ENCODE measurements at places on chromosomes 6 and 20.
A peak's percentile ranks its signal among the peaks of the same experiment; 100 is the strongest.

DNA sequence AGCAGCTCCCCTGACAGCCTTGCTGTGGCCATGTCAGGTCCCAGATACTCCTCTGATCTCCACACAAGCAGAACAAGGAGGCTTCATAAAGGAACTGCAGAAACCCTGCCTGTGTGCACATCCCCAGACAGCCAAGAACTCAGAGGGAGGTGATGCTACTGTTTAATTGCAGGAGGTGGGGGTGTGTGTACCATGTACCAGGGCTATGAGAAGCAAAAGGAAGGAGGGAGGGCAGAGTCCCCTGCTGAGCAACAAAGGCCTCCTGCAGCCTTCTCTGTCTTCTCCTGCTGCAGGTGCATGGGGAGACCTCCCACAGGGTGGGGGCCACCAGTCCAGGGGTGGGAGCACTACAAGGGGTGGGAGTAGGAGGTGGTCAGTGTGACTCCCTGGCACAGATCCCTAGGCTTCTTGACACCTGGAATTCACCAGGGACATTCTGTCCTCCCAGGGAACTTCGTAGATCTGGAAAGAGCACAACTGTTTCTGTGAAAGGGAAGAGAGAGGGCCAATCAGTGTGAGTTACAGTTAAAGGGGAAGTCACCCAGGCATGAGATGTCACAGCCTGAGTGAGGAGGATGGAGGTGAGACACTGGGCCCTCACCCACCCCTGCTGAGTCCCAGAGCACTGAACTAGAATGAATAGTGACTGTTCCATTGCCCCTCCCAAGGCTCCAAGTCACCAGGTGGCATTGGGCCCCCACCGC lies 2.8 kb downstream of the CST2 start:
- DNase-seq, result no peak

GRCh38 chr6:161736326-161736725 lies 462.5 kb upstream of the AGPAT4 start:
- DNase-seq, result no peak

DNA sequence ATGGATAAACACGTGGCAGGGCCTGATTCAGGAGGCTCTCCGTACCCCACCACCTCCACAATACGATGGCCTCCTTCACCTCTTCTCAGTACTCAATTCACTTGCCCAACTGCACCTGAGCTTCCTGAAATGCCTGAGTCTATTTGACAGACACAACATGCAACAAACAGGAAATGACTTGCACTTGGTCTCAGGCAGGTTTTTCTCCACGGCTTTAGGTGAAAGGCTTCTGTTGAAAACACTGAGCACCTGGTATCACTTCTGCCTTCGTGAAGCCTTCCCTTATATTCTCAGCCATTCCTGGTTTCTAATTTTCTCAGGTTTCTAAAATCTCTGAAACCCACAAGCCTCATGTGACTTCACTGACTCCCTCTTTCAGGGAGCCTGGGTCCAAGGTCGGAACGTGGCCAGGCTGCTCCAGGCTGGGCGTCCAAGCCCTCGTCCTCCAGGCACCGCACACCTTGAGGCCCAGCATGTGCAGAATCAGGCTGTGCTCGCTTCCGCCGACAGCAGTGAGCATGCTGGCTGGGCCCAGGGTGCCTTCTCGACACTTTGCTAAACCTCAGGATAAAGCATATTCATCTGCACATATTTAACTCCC lies 34.7 kb downstream of the TAF4 start:
- no peak for DNase-seq

GRCh38 chr6:113120582-113121285 lies 736.4 kb upstream of the MARCKS start:
- DNase-seq, result peak; percentile 73

- DNase-seq, result no peak
Measured at GRCh38 chr20:63577317-63577894, 3.4 kb upstream of the HELZ2 start.

DNA sequence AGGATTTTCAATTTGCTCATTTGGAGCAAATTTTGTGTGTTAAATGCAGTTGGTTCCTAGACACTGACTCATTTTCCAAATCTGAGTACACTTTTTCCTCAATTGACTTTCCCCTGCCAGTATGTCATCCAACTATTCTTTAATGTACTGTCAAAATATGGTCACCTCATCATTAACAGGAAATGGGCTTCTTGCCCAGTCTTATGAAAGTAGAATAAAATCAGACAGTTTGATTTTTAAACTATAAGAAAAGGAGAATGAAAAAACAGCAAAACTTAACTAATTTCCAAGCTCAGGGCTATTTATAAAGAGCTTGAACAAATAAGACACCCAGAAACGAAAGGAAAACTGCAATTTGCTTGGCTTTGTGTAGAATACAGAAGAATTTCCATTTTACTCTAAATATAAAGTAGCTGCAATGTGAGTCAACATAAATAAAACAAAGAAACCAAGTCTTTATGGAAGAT lies 43.7 kb upstream of the RAB23 start:
- DNase-seq, result no peak

DNA sequence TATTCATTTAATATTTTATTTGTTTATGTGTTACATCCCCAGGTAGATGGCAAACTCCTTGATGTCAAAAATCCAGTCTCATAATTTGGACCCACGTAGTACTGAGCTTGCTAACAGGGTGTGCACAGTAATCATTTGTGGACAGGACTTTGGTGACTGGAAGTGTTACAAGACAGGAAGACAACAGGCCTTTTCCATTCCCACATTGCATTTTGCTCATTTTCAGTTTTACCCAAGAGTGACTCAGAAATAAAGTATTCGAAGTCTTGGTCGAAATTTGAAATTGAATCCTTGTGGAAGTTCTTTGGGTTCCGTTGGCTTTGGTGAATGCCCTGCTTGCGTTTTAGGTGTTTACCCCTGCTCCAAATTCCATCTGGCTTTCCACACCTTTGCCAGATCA lies 63.0 kb upstream of the THBS2 start:
- peak; percentile 40 for DNase-seq

DNA sequence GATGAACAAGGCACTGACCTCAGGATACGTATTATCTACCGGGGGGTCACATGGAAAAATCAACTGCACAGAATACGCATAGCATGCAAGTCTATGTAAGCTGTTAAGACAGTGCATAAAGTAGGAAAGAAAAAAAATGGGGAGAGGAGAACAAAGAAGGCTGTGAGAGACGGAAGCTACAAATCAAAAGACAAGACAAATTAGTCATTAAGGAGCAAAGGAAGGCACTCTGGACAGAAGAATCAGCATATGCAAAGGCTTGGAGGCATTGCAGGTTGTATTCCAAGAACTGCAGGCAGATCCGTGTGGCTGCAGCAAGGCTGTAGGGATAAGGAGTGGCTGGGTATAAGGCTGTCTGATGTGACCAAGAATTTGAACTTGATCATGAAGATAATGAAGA lies 89.0 kb downstream of the NRSN1 start:
- DNase-seq, result no peak

GRCh38 chr20:63693083-63693732 lies 3.2 kb upstream of the TNFRSF6B start:
- no peak for DNase-seq

DNA sequence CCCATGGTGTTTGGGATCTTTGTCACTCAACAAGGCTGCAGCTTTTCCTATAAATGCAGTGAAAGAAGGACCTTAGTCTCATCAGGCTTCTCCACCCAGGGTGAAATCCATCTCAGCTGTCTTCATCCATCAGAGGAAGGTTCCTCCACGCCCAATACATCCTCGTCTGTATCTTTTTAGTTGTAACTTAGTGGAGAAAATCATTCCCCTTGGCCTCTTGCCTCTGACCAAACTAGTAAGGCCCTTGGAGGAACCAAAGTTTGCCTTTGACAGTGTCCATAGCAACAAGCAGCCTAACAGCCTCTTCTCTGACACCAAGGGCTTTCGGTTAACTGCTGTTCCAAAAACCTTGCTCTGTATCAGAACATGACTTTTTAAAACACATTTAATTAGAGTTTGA lies 230.3 kb upstream of the ECI2 start:
- no peak for DNase-seq

- DNase-seq, result no peak
Measured at GRCh38 chr6:33776186-33776585, 12.7 kb downstream of the LEMD2 start.

- DNase-seq, result no peak
Measured at GRCh38 chr20:4383961-4384360, 337.7 kb upstream of the PRND start.

- no peak for DNase-seq
Measured at GRCh38 chr20:47209982-47210381, 146.5 kb downstream of the ZMYND8 start.

DNA sequence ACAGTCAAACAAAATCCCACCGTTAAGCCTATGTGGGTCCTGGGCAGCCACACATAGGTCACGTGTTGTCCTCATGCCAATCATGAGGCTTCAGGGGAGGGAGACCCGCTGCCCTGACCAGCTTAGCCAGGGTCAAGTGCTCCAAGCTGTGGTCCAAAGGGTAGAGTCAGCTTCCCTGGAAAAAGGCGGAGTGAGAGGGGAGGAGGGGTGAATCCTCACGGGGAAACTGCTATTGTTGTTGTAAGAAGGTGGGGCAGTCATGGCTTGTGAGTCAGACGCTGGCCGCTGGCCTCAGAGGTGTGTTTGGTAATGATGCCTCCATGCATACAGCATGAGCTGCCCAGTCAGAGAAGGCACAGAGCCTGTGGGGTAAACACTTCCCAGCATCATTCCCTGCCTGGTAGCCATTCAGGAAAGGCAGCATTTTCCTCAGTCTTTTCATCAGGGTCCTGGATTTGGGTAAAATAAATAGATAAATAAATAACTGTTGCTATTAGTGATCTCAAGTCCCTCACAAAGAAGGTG lies 8.7 kb downstream of the CST3 start:
- peak; percentile 48 for DNase-seq

DNA sequence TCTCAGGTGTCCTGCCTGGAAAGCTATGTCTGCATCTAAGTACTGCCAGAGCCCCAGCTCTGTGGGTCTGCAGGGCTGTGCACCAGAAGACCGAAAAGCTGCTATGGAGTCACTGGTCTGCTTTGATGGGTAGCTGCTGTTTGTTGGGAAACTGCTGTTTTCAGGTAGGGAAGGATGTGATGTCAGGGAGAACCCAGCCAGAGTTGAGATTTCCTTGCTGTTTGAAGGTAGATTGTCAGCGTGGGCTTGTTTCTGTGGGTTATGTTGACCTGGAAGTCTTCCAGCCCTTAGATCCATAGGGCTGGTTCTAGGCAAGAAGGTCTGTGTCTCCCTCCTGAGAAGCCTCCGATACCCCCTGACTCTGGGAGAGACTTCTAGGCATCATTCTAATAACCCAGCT lies 12.2 kb upstream of the SHLD1 start:
- no peak for DNase-seq

DNA sequence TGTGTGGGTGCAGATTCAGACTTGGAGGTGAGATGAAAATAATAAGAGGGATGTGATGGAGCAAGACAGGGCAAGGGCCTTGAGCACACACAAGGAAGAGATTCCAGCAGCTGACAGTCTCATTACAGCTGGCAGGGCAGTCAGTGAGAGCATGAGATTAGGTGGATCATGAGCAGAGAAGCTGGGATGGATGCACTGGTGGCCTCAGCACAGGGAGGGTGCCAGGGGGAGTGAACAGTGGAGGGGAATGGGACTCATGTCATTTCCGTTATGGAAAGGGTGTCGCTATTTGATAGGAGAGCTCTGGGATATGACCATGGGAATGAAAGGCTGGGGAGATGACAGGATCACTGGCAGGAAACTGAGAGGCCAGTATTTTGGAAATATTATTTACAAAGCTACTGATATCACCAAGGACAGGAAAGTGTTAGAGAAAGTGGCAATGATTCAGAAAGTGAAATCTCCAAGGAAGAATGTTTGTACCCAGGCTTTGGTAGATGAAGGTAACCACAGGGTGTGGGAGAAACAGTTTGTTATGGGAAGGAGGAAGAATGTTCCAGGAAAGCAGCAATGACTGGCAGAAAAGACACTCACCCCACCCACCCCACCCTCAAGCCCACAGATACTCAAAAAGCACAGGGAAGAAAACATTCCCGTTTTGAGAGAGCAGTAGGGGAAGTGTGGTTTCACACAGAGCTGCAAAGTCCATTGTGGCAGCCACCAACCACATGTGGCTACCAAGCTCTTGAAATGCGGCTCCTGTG lies 214.7 kb upstream of the PROKR2 start:
- peak; percentile 50 for DNase-seq

GRCh38 chr6:70667711-70668498 lies at the start of gene SMAP1:
SMAP1 (plus strand) TSS chr6:70667883; CDS start chr6:70668024, 141 bp downstream.
- DNase-seq, result peak; percentile 100

DNA sequence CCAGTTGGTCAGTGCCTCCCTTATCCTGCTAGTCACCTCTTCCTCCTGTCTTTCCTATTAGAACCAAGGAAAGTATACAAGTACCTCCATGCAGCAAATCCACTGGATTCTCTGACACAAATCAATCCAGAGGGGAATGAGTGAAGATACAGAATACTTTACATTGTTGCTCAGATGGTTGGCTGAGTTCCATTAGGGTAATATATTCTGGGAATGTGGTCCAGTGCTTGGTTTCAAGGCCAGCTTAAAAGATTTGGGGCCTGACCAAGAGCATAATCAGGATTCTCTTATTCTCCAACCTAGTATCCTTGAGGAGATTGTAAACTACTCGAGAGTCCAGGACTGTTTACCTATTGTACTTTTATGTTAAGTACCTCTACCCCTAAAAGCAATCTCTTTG lies 23.0 kb downstream of the CARMIL1 start:
- no peak for DNase-seq

- DNase-seq, result no peak
Measured at GRCh38 chr6:129183187-129183591, 300.3 kb downstream of the LAMA2 start.

Data from AG20443 (cell line).